ENCODE measurements at places on chromosomes 5 and 9. TPM values are rescaled to one million over a fixed set of nuclear protein-coding genes. Genes with fewer than 3 reads are reported as not detected.
A peak's percentile ranks its signal among the peaks of the same experiment; 100 is the strongest.

GRCh38 chr5:1112596-1113331 is 901 bp upstream of the SLC12A7 start:
- DNase-seq = no peak
- H3K4me1 ChIP-seq = peaks cover 46% of the 10 kb centered on the region
- no peak overlapping the region for H3K27ac ChIP-seq
- no peaks in the 10 kb centered on the region for H3K36me3 ChIP-seq

- H3K4me1 ChIP-seq = no peaks in the 10 kb centered on the region
- no peak for DNase-seq
- H3K36me3 ChIP-seq = no peaks in the 10 kb centered on the region
- H3K4me3 ChIP-seq = no peak overlapping the region
- no peaks in the 10 kb centered on the region for H3K27me3 ChIP-seq
Observed at GRCh38 chr9:118882684-118883083, 486.6 kb downstream of the BRINP1 start.

- peaks cover 37% of the 10 kb centered on the region for H3K36me3 ChIP-seq
- H3K27me3 ChIP-seq = no peaks in the 10 kb centered on the region
- H3K27ac ChIP-seq = no peak overlapping the region
- DNase-seq = no peak
Observed at GRCh38 chr5:6631441-6631840, 1.4 kb downstream of the NSUN2 start.

DNA sequence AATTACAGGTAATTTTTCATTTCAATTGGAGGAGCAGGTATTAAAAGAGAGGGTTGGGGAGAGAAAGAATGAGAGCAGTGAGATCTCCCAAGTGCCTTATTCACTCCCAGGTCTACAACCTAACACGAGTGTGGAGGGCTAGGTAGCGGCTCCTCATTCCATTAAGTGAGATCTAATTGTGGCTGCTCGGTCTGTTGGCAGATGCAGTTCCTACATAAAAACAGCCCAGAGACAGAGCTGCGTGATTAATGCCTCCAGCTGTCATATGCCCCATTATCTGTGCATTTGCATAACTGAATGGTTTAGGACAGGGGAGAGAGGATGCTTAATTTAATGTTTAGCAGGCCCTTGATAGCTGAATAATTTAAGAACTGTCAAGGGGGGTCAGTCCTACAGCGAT is 100.5 kb downstream of the PSAT1 start:
- no peak overlapping the region for H3K27ac ChIP-seq
- no peaks in the 10 kb centered on the region for H3K4me1 ChIP-seq
- H3K36me3 ChIP-seq = no peaks in the 10 kb centered on the region

GRCh38 chr5:148311484-148311883 is 739 bp upstream of the SPINK7 start:
- H3K27me3 ChIP-seq = no peaks in the 10 kb centered on the region
- no peak overlapping the region for H3K27ac ChIP-seq
- H3K4me1 ChIP-seq = peaks cover 11% of the 10 kb centered on the region
- H3K4me3 ChIP-seq = no peak overlapping the region
- H3K36me3 ChIP-seq = no peaks in the 10 kb centered on the region

- no peaks in the 10 kb centered on the region for H3K36me3 ChIP-seq
- no peak overlapping the region for H3K27ac ChIP-seq
- no peaks in the 10 kb centered on the region for H3K4me1 ChIP-seq
- H3K27me3 ChIP-seq = no peaks in the 10 kb centered on the region
- no peak for DNase-seq
- H3K4me3 ChIP-seq = no peak overlapping the region
Observed at GRCh38 chr5:89596821-89597220, 713.8 kb upstream of the MEF2C start.

DNA sequence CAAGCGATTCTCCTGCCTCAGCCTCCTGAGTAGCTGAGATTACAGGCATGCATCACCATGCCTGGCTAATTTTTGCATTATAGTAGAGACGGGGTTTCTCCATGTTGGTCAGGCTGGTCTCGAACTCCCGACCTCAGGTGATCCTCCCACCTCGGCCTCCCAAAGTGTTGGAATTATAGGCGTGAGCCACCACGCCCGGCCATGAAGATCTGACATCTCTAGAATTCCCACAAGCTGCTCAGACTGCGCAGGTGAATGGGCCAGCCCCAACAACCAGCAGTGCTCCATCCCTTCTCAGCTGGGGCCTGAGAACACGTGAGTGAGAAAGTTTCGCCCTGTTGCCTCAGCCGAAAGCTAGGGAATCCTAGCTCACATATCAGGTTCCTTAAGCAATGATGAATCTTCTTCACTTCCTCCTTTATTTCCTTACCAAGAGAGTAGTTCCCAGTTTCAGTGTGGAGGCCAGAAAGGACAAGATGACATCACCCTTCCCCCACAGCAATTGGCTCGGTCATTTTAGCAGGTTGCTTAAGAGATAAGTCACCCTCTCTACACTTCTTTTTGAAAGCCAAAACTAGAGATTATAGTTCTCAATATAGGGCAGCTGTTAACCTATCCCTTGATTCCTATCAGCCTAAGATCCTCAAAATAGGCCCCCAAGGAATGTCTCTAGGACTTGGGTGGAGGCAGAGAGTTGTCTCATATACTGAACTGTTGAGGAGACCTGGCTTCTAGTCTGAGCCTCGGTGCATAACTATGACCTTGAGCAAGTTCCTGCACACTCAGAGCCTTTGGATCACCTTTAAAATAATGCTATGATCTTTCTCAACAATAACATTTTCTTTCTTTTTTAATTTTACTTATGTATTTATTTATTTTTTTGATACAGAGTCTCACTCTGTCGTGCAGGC is 23.9 kb upstream of the PPP2CA start:
- peak overlapping the region; percentile 40 for H3K27ac ChIP-seq
- H3K4me1 ChIP-seq = peaks cover 47% of the 10 kb centered on the region
- H3K36me3 ChIP-seq = no peaks in the 10 kb centered on the region
- H3K4me3 ChIP-seq = no peak overlapping the region
- no peaks in the 10 kb centered on the region for H3K27me3 ChIP-seq
- no peak for DNase-seq

GRCh38 chr5:32522429-32523143 is 62.8 kb upstream of the SUB1 start:
- DNase-seq = no peak
- H3K4me3 ChIP-seq = no peak overlapping the region
- no peaks in the 10 kb centered on the region for H3K36me3 ChIP-seq
- H3K27ac ChIP-seq = no peak overlapping the region
- H3K27me3 ChIP-seq = peaks cover 15% of the 10 kb centered on the region
- H3K4me1 ChIP-seq = no peaks in the 10 kb centered on the region

DNA sequence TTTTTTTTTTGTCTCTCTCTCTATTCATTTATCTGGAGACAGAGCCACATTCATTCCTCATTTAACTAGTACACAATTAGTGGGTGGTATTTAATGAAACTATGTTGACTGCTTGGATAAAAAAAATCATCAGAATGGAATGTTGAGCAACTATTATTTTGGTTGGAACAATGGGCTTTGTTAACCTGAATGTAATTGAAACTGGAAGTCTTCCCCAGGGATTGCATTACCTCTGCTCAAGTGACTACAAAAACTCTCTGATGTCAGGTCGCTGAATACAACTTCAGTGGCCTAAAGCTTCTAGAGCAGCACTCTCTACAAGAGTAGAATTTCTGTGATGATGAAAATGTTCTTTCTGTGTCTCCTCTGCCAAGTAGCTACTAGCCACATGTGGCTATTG is 295.8 kb downstream of the DEPDC1B start:
- DNase-seq = no peak
- no peaks in the 10 kb centered on the region for H3K4me1 ChIP-seq
- H3K36me3 ChIP-seq = no peaks in the 10 kb centered on the region
- no peaks in the 10 kb centered on the region for H3K27me3 ChIP-seq

- H3K4me1 ChIP-seq = peaks cover 46% of the 10 kb centered on the region
- DNase-seq = no peak
- H3K27ac ChIP-seq = peak overlapping the region; percentile 23
Observed at GRCh38 chr5:141866096-141866495, 12.1 kb downstream of the PCDH1 start.

DNA sequence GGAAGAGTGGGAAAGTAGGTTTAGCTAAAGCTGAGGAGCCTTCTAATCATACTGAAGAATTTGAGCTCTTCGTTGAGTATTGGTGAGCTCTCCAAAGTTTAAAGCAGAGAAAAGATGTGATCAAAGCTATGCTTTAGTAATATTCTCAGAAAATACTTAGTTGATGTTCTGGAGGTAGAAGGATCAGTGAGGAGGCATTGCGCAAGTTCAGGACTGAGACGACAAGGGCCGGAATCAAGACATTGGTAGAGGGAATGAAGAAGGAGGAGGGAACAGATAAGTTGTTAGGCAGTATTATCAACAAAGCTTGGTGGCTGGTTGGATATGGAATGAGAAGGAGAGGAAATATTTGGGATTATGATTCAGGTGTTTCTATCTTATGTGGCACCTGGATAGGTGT is 7.1 kb downstream of the CAVIN4 start:
- DNase-seq = no peak
- H3K27ac ChIP-seq = no peak overlapping the region
- H3K27me3 ChIP-seq = no peaks in the 10 kb centered on the region
- no peak overlapping the region for H3K4me3 ChIP-seq

GRCh38 chr9:108639696-108640095 is 216.1 kb downstream of the ACTL7B start:
- no peak overlapping the region for H3K4me3 ChIP-seq
- peaks cover 46% of the 10 kb centered on the region for H3K27me3 ChIP-seq
- no peak overlapping the region for H3K27ac ChIP-seq
- H3K4me1 ChIP-seq = no peaks in the 10 kb centered on the region
- no peaks in the 10 kb centered on the region for H3K36me3 ChIP-seq

GRCh38 chr5:36667824-36668223 is 61.4 kb downstream of the SLC1A3 start:
- no peak overlapping the region for H3K4me3 ChIP-seq
- peaks cover 19% of the 10 kb centered on the region for H3K36me3 ChIP-seq
- peaks cover 45% of the 10 kb centered on the region for H3K4me1 ChIP-seq
- H3K27ac ChIP-seq = no peak overlapping the region
- H3K27me3 ChIP-seq = no peaks in the 10 kb centered on the region

DNA sequence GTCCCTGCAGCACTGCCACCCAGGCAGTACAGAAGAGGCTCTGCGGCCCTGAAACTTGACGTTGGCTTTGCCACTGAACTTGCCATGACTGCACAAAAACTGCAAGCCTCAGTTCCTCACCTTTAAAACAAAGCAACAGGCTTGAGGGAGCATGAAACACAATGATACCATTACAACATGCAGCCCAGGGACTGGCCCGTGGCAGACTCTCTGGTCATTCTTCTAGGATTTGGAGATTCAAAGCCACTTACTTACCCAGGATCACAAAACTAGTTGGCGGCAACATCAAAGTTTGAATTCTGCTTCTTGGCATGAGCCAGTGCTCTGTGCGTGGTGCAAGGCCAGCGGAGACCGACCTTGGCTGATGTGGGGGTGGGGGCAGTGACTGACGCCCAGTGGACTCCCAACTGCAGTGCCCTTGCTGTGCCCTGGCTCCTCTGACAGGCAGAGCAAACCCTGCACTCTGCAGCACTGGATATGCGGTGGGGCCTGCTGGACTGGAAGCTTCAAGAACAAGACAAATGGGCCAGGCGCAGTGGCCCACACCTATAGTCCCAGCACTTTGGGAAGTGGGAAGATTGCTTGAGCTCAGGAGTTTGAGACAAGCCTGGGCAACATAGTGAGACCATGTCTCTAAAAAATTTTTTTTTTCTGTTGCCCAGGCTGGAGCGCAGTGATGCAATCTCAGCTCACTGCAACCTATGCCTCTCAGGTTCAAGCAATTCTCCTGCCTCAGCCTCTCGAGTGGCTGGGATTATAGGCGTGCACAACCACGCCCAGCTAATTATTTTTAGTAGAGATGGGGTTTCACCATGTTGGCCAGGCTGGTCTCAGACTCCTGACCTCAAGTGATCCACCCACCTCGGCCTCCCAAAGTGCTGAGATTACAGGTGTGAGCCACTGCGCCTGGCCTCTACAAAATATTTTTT is 18.9 kb downstream of the SQSTM1 start:
- DNase-seq = peak; percentile 44
- peaks cover 77% of the 10 kb centered on the region for H3K36me3 ChIP-seq
- H3K4me1 ChIP-seq = peaks cover 35% of the 10 kb centered on the region
- no peak overlapping the region for H3K4me3 ChIP-seq
- peak overlapping the region; percentile 70 for H3K27ac ChIP-seq
- H3K27me3 ChIP-seq = no peaks in the 10 kb centered on the region

DNA sequence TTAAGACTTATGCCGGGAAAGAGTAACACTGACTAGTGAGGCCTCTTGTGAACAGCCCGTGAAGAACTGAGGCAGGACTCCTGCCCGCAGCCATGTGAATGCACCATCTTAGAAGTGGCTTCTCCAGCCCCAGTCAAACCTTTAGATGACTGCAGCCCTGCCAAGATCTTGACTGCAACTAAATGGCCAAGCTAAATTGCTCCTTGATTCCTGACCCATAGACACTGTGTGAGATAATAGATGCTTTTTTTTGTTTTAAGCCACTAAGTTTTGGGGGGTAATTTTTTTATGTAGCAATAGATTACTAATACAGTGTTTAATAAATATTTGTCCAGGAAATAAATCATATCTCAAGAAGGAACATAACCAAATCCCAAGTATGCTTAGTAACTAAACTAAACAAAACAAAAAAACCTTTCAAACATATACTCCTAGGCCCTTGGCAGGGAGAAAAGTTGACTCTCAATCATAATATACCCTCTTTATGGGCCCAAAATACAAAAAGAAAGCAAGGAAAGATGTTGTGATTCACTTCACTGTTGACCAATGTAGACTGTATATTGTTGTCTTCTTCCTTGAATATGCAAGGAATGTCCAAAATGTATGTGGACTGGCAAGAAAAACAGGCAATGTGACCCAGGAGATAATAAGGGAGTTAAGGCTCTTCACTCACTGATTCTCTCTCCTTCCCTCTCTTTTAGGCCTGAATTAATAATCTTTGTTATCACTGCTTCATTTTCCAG is 79.7 kb upstream of the ZNF366 start:
- H3K36me3 ChIP-seq = no peaks in the 10 kb centered on the region
- H3K4me1 ChIP-seq = no peaks in the 10 kb centered on the region
- no peak for DNase-seq
- H3K27me3 ChIP-seq = no peaks in the 10 kb centered on the region

- H3K27ac ChIP-seq = peak overlapping the region; percentile 96
- no peak for DNase-seq
- no peaks in the 10 kb centered on the region for H3K27me3 ChIP-seq
- H3K4me1 ChIP-seq = peaks cover 32% of the 10 kb centered on the region
- peaks cover 7% of the 10 kb centered on the region for H3K36me3 ChIP-seq
Observed at GRCh38 chr9:128706045-128706444, 3.7 kb downstream of the PKN3 start.

DNA sequence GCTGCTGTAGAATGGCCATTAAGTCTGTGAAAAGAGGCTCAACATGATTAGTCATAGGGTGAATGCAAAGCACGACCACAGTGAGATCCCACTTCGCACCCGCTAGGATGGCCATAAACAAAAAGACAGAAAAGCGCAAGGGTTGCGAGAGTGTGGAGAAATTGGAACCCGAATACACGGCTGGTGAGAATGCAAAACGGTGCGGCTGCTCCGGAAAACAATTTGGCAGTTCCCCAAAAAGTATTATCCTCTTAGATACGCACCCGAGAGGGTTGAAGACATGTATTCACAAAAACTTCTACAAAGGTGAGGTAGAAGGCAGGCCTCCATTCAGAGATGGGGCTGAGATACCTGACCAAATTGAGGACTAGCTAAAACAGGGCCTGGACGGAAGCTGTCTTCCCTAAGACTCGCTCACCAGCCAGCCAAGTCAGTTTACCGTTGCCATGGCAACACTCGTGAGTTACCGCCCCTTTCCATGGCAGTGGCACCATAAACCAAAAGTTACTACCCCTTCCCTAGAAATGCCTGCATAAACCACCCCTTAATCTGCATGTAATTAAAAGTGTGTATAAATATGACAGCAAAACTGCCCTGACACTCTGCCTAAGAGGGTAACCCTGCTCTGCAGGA is 726 bp upstream of the PSMB7 start:
- DNase-seq = no peak

TSTD2 gene
- 24.5 TPM for total RNA-seq

HCN1 gene
- total RNA-seq = 0.14 TPM

SPINK6 gene
- not detected for total RNA-seq

SEC24A gene
- total RNA-seq = 7.5 TPM

MTX3 gene
- 10.4 TPM for total RNA-seq

GCNT4 gene
- total RNA-seq = 0.27 TPM

PAX5 gene
- not detected for total RNA-seq

HSD17B3 gene
- 1.4 TPM for total RNA-seq
